Activated T-cell treated with anti-CD3 and anti-CD28 coated beads for 24 hours (primary cell): ENCODE measurements at places on chromosomes 4 and X.

- DNase-seq: no peak
Observed at GRCh38 chrX:120377715-120378114, 15.8 kb downstream of the ATP1B4 start.

- peak; percentile 9 for DNase-seq
Observed at GRCh38 chrX:55057675-55058249, 17.1 kb upstream of the PAGE2B start.

- DNase-seq: no peak
Observed at GRCh38 chr4:164550989-164551712, 202.8 kb upstream of the SMIM31 start.

- no peak for DNase-seq
Observed at GRCh38 chr4:80058740-80059139, 14.3 kb downstream of the ANTXR2 start.

DNA sequence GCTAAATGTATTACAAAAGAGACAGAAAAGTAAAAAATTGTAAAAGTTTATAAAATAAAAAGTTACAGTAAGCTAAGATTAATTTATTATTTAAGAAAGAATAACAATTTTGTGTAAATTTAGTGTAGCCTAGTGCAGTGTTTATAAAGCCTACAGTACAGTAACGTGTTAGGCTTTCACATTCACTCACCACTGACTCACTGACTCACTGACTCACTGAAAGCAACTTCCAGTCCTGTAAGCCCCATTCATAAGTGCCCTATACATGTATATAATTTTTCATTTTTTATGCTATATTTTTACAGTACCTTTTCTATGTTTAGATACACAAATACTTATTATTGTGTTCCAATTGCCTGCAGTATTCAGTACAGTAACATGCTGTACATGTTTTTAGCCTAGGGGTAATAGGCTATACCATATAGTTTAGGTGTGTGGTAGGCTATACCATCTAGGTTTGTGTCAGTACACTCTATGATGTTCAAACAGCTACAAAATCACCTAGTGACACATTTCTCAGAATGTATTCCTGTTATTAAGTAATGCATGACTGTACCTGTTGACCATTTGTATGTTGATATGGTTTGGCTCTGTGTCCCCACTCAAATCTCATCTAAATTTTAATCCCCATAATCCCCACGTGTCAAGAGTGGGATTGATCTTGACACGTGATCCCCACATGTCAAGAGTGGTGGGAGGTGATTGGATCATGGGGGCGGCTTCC, 57.9 kb downstream of the CFAP299 start:
- DNase-seq: no peak

GRCh38 chr4:183870997-183871396, 34.1 kb upstream of the STOX2 start:
- DNase-seq: no peak

DNA sequence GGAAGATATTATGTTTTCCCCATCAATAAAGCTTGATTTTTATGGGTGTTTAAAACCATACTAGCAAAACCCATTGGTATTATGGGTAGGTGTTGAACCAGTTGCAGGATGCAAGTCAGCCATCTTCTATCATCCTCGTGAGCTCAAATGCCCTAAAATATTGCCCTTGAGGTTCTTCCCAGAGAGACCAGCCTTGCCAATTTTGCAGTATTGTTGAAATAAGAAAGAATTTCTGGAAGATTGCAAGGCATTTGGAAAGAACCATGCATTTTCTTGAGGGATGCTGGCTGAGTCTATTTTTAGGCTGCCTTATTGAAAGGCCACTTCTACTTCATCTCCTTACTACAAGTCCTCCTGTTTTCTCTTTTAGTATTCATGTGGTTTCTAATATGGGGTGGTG, 60.9 kb upstream of the SOD3 start:
- DNase-seq: no peak

DNA sequence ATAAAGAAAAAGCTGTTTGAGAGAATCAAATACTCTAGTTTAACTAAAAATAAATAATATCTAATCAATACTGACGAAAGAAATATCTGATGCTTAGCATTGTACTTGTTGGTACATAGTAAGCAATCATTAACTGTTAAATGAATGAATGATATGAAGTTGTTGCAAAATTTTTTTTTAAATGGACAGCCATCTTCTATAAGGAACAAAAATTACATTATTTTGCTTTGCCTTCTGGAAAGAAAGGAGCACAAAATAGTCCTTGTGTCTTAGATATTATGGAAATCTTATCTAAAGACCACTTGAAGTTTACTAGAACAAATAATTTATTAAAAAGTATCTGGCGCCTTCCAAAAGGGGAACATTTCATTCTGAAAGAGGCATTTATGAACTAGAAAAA, 4.5 kb downstream of the NFKB1 start:
- DNase-seq: no peak

- DNase-seq: no peak
Observed at GRCh38 chr4:15996773-15997172, 33.8 kb upstream of the FGFBP2 start.

GRCh38 chr4:81330018-81330417, 115.0 kb upstream of the PRKG2 start:
- DNase-seq: no peak

DNA sequence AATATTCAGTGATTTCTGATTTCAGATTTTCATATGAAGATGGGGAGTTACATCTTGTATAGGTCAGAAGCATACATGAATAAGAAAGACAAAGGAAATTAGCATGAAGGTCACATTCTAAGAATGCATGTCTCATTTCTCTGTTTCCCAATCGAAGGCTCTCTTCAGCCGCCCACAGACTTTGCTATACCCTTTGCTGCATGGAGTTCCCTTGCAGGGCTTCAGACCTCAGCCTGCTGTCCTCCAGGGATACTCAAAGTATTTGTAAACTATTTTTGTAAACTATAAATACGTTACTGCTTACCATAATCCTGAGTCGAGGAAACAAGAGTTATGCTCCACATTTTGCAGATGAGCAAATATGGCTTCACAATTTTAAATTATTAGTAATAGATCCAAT, 738.4 kb downstream of the PCDH18 start:
- DNase-seq: no peak

DNA sequence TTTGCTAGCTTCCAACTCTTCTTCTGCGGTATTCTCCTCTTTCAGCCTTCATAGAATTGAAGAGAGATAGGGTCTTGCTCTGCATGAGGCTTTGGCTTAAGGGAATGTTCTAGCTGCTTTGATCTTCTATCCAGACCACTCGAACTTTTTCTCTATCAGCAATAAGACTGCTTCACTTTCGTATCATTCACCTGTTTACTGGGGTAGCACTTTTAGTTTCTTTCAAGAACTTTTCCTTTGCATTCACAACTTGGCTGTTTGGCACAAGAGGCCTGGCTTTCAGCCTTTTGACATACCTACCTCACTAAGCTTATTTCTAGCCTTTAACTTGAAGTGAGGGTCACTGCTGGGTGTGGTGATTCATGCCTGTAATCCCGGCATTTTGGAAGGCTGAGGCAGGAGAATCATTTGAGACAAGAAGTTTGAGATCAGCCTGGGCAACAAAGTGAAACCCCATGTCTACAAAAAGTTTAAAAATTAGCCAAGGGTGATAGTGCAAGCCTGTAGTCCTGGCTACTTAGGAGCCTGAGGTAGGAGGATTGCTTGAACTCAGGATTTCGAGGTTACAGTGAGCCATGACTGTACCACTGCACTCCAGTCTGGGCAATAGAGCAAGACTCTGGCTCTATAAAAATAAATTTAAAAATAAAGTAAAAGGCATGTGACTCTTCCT, 47.1 kb upstream of the HPGDS start:
- no peak for DNase-seq

DNA sequence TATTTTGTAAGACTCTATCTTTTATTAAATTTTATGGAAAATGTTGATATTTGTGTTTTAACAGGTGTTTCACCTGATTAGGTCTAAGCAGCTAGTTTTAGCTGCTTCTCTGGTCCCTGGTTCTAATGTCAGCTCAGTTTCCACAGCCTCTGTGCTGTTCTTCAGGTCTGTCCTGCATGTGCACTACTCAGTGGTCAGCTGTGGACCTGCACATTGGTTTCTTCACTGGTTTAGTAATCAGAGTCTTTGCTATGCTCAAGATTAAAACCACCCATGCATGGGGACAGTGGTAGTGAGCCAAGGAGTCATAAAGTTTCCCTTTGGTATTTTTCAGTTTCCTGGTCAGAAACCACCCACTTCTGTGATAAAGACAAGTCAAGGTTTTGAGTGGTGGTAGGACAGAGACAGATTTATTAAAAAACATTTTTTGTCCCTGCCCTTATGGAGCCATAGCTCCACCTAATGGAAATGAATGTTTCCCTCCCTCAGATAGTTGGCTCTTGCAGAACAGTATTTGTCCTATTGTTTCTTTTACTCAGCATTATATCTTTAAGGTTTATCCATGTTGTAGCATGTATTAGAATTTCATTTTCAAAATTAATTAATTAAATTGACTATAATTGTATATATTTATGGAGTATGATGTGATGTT, 36.8 kb upstream of the VBP1 start:
- DNase-seq: no peak

- DNase-seq: no peak
Observed at GRCh38 chrX:47900833-47901232, 64.1 kb downstream of the ZNF81 start.

GRCh38 chr4:140579278-140579677, 10.5 kb upstream of the UCP1 start:
- DNase-seq: no peak

DNA sequence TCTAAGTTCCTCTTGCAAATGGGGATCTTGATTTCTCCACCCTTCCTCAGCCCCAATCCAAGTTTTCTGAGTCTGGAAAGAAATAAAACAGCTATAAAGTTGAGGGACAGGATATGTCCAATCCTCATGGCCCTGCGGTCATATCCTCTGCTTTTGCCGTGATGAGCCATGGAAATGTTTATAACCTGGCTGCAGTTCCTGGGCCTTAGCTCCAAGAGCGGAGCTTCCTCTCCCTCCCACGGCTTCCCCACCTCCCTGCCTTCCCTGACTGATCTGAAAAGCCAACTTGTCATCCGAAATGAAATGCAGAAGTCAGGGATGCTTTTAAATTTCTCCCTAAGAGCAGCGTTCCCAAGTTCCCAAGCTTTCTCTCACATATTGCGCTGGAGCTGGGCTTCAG, 221.5 kb upstream of the SFRP2 start:
- no peak for DNase-seq

DNA sequence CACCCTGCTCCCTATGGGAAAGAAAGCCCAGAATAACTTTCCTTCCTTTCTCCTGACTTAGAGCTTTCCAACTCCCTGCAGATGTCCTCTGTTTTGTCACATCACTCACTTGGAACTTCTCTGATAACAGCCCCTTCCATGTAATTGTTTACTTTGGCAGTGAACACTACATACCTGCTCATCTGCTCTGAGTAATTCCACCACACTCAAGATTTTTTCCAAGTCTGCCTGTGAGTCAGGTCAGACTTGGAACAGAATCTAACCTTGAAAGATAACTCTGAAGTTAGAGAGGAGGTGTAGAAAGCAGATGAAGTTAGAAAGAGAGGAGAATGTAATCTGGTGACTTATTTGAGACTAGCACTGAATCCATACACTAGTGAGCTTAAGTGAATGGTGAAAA, 7.4 kb downstream of the MAGEB10 start:
- no peak for DNase-seq

DNA sequence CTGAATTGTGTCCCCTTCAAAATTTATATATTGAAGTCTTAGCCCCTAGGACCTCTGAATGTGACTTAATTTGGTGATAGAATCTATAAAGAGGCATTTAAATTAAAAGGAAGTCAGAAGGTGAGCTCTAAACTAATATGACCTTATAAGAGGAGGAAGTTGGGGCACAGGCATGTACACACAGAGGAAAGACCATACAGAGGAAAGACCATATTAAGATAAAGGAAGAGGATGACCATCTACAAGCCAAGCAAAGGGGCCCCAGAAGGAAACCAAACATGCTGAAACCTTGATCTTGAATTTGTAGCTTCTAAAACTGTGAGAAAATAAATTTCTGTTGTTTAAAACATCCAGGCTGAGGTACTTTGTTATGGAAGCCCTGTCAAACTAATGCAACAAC, 26.9 kb upstream of the CYBB start:
- DNase-seq: no peak

GRCh38 chr4:165502916-165503907, 124.4 kb downstream of the CPE start:
- no peak for DNase-seq

DNA sequence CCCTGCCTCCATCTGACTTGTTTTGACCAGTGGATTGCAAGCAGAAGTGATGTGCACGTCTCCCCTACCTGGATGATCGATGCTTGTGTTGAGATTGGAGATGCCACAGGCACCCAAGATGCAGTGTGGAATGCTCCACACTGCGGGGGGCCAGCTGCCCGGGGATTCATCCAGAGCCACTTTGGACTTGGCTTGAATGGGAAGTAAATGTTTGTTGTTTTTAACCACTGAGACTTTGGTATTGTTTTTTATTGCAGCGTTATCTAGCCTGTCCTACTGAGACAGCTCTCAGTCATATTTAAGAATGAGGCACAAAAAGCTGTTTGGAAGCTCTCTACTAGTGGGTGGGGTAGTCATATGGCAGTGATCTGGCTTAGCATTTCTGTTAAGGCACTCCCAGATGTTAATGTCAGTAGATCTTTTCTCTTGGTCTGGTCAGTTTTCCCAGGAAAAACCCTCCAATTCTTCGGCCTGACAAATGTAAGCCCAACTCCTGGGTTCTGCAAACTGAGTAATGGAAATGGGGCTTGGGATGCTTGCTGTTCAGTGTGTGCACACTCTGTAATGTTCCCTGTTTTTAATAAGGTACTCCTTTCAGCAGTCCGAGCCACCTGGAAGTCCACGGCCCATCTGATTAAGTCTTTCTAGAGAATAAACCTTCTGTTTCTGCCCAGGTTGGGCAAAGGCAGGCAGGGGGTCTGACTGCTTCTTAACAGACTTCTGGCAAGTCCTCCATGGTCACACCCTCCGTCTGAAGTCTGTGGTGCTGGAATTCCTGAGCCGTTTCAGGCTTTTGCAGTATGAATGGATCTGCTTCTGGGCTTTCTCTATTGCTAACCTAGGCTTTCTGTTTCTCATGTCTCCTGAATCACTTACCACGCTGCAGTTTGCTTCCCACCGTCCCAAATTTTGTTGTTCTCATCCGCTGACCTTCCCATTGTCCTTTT, 74.8 kb downstream of the WWC2 start:
- no peak for DNase-seq

GRCh38 chr4:37054531-37055077, 189.9 kb upstream of the NWD2 start:
- DNase-seq: no peak

GRCh38 chr4:15469402-15470127, at the start of gene CC2D2A:
Gene CC2D2A, plus strand, starts transcription at chr4:15469882. Its CDS starts 6,051 bp downstream, at chr4:15475933.
- no peak for DNase-seq

- DNase-seq: no peak
Observed at GRCh38 chrX:107541244-107541643, 87.1 kb upstream of the PRPS1 start.

GRCh38 chr4:88022289-88022688, 14.9 kb downstream of the PKD2 start:
- DNase-seq: no peak

GRCh38 chr4:114606245-114606644, 7.6 kb downstream of the UGT8 start:
- no peak for DNase-seq

DNA sequence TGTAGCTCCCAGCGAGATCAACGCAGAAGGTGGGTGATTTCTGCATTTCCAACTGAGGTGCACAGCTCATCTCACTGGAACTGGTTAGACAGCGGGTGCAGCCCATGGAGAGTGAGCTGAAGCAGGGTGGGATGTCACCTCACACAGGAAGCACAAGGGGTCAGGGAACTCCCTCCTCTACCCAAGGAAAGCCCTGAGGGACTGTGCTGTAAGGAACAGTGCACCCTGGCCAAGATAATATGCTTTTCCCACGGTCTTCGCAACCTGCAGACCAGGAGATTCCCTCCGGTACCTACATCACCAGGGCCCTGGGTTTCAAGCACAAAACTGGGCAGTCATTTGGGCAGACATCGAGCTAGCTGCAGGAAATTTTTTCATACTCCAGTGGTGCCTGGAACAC, 216.4 kb upstream of the TET2 start:
- no peak for DNase-seq
